ENCODE measurements at places on chromosomes 4 and X.

DNA sequence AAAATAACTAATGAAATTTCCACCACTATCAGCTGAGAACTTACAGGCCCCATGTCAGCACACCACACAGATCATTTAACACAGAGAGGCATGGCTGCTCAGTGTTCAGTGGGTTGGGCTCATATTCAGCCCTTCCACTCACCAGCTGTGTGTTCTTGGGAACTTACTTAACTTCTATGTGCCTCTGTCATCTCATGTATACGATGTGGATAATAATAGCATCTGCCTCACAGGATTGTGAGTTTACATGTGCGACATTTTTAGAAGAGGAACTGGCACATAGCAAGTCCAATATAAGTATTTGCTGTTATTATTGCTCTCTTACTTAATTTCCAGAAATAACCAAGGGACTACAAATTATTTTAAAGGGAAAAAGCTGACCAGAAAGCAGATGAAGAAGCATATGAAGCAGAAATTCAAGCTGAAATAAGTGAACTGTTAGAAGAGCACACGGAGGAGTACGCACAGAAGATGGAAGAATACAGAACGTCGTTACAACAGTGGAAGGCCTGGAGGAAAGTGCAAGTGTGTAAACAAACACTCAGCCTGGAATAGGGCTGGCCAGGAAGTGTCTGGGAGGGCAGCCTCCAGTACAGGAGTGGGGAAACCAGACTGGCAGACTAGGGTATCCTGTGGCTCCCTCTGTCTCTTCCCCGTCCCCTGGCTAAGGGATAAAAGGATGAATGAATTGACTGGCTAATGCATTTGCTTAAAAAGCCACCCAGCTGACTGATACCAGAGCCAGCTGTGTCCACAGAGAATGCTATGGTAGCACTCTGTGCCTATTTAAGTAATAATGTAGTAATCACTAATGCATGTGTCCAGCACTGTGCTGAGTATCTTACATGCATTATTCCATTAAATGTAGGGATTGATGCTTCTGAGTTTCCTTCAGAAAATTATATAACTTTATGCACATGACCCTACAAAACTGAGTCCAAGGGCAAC, 67.1 kb downstream of the CC2D2A start:
- no peak for DNase-seq

DNA sequence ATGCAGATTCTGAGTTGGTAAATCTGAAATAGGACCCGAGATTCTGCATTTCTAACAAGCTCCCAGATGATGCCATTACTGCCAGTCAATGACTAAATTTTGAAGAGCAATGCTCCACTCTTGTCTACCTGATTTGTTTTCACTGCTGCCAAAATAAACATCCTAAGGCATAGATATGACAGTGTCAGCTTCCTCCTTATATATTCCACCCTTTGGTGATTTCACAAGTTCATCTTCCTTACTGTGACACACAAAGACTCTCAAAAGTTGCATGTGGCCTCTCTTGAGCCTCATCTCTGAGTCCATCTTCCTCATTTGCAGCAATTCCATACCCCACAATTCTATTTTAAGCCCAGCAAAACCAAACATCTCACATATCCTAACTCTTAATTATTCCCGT, 110.9 kb downstream of the FBXW7 start:
- no peak for DNase-seq

DNA sequence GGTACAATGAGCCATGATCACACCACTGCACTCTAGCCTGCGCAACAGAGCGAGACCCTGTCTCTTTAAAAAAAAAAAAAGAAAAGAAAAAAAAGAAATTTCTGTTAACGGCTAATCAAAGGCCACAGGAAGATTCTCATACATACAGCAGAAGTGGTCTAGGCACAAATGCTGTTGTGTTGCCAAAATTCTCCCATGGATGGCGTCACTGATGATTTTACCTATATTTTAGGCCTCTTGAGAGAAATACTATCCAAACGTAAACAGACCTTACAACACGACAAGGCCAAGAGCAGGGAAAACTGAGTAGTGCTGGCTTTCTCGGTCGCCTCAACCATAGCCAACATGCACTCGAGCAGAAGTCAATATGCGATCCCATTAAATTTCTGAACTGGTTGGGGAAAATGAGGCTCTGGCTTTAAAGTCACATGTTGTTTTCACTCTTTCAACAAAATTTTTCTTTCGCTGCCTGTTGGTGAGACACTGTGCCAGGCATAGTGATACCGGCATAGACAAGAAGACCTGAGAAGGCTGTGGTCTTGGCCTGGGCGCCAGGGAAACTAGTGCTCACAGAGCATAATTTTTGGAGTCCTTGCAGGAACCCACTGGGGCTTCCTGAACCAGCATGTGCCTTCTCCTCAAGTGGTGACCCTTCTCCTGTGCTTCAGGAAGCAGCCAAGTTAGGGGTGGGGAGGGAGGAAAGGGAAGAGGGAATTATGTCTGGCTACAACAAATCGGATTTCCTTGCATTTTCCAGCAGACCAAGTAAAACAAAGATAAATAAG, 20.6 kb downstream of the SH3KBP1 start:
- DNase-seq, result no peak

GRCh38 chrX:10166248-10166716, 9.5 kb downstream of the CLCN4 start:
- DNase-seq, result peak; percentile 77

GRCh38 chrX:12910423-12911121, 4.2 kb downstream of the TLR8 start:
- no peak for DNase-seq

DNA sequence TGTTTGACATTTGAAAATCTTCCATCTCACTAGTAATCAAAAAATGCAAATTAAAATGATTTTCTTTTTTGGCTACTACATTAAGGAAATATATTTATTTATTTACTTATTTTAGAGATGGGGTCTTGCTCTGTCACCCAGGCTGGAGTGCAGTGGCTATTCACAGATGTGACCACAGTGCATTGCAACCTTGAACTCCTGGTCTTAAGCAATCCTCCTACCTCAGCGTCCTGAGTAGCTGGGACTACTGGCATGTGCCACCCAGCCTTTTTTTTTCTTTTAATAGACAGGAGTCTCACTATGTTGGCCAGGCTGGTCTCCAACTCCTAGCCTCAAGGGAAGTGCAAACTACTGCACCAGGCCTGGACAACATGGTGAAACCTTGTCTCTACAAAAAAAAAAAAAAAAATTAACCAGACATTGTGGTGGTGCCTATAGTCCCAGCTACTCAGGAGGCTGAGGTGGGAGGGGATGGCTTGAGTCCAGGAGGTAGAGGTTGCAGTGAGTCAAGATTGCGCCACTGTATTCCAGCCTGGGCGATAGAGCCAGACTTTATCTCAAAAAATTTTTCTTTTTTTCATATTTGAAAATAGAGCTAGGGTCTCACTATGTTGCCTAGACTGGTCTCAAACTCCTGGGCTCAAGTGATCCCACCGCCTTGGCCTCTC, 4.4 kb upstream of the SMIM14 start:
- no peak for DNase-seq

- no peak for DNase-seq
Observed at GRCh38 chrX:666762-667720, 36.5 kb downstream of the SHOX start.

GRCh38 chr4:123737156-123737555, 340.6 kb downstream of the SPRY1 start:
- no peak for DNase-seq

GRCh38 chr4:148448141-148448540, 5.9 kb upstream of the NR3C2 start:
- no peak for DNase-seq

- DNase-seq, result no peak
Observed at GRCh38 chrX:65601530-65602220, 65.8 kb upstream of the MSN start.

DNA sequence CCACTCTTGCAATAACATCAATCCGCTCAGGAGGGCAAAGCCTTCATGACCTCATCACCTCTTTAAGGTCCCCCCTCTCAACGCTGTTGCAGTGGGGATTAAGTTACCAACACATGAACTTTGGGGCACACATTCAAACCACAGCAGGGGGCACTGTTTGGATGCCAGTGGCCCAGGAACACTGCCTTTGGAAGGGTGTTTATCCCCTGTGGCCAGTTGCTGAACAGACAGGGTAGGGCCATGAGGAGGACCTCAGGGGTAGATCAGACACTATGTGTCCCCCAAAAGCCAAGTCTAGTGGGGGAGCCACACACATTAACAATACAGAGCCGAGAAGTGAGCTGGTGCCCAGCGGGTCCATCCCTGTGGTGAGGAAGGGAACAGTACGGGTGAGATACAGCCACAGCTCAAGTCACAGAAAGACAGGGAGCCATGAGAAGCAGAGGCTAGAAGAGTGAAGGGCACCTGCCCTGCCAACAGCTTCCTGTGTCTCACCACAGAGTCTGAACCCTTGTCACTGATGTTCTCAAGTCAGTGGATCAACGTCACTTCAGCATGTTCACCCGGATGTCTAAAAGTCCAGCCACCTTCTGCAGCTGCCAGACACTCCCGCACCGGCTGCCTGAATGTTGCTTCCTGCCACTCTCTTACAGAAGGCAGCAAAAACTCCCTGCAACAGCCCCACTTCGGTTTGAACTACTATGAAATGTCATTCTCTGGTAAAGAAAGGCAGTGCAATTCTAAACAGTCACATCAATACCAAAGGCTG, 19.9 kb upstream of the MXD4 start:
- DNase-seq, result no peak

GRCh38 chrX:118347736-118348135, 1.8 kb downstream of the WDR44 start:
- DNase-seq, result no peak

DNA sequence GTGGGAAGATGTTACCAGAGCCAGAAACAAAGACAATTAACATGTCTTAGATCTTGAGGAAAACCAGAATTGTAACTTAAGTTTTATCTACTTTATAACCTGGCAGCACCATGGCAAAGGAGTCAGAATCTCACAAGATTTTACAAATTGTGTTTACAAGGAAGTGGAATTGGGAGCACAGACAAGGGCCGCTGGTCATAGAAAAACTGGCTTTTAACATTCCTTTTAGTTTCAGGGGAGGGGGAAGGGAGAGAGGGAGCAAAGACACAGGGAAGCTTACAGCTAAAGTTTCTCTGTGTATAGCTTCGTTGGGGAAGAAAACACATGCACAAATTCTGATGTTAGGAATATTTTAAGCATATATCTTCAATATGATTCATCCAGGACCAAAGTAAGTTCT, 10.3 kb upstream of the UGT2B11 start:
- no peak for DNase-seq

GRCh38 chrX:139204571-139204897, 326.0 kb upstream of the F9 start:
- DNase-seq, result no peak
